ENCODE measurements at places on chromosomes 4 and X.
A peak's percentile ranks its signal among the peaks of the same experiment; 100 is the strongest.

DNA sequence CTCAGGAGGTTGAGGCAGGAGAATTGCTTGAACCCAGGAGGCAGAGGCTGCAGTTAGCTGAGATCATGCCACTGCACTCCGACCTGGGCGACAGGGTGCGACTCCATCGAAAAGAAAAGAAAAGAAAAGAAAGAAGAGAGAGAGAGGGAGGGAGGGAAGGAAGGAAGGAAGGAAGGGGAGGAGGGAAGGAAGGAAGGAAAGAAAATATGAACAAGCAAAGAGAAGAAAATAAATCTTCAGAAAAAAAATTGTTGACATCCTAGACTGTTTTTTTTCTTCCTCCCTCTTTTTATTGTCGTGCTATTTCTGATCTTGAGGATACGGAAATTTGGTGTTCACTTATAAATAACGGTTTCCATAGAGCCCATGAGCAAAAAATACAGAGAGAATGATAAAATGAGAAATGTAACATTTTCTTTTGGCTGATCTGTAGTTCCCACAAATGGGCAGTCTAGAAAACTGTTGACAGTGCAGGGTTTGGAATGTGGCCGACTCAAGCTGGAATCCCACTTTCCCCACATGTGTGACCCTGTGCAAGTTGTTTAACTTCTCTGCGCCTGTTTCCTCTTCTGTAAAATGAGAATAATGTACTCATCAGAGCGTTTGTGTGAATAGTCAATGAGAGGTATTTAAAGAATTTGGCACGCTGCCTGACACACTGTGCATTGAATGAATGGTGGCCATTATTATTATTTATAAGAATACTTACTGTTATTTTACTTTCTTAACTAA lies 19.4 kb downstream of the SORBS2 start:
- DNase-seq: no peak

DNA sequence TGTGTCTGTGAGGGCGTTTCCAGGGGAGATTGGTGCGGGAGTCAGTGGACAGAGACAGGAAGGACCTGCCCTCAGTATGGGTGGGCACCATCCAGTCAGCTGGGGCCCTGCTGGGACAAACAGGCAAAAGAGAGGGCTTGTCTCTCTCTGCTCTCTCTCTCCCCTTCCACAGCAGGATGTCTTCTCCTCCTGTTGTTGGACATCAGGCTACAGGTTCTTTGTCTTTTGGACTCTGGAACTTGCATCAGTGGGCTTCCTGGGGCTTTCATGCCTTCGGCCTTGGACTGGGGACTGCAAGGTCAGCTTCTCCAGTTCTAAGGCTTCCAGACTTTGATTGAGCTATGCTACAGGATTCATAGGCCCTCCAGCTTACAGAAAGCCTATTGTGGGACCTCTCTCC lies 59.6 kb downstream of the ADGRA3 start:
- DNase-seq: no peak

GRCh38 chr4:145935253-145936141 lies 3.1 kb downstream of the ZNF827 start:
- no peak for DNase-seq

GRCh38 chr4:80610845-80611677 lies 275.5 kb downstream of the CFAP299 start:
- no peak for DNase-seq

DNA sequence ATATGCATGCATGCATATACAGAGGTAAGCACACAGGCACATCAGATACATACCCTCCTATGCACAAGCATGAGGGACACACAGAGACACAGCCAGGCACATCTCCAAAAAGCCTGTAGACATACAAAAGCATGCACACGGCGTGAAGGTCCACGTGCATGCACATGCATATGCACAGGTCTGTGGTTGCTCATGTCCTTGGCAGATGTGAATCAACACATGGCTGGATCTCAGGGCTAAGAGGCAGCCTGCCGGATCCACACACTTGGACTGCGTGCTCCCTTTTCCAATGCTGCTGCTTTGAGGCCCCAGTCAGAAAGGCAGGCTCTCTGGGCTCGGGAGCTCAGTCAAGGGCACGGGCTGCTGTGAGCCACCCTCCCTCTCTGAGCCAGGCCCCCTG lies 3.6 kb downstream of the STARD8 start:
- no peak for DNase-seq

DNA sequence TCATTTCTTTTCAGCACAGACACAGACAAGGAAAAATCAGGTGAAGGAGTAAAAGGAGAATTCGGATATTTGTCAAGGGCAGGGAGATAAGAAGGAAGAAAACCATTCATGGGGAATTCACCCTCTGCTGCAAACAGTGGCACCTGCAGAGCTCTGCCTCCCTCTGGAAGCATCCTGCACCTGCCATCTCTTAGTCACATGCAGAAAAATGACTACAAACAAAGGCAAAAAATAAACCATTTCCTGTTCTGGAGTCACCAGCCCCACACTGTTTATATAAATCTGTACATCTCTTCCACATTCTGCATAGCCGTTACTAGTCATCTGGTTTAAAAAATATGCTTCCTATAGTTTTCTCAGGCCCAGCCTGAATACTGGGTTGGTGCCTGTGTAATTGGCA lies 205.3 kb downstream of the ARAP2 start:
- DNase-seq: no peak

GRCh38 chr4:123587983-123588494 lies 191.4 kb downstream of the SPRY1 start:
- DNase-seq: no peak

DNA sequence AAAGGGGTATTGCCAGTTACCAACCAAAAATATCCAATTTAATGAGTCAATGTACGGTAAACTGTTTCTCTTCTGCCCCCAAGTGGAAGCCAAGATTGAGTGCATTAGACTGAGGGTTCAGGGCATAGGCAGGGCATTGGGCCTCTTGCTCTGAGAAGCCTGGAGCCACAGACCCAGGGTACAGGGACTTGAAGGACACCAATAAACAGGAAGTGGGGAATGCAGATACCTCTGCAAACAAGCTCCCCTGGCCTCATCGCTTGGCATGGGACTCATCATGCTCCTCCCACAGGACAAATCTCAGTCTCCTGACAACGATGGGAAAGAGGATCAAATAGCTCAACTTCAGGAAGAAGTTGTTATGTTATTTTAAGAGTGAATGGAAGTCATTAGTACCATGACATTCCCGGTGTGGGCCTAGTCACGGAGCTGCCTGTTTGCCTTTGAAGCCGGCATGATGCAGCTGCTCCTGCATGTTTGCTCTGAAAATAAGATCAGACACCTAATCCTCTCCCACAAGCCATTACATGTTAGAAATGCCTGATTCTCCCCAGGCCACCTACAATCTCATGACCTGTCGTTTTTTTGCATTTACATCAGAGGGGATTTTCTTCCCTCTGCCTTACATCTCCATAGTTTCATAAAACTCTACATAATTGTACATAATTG lies 224.2 kb downstream of the RCHY1 start:
- DNase-seq: no peak

DNA sequence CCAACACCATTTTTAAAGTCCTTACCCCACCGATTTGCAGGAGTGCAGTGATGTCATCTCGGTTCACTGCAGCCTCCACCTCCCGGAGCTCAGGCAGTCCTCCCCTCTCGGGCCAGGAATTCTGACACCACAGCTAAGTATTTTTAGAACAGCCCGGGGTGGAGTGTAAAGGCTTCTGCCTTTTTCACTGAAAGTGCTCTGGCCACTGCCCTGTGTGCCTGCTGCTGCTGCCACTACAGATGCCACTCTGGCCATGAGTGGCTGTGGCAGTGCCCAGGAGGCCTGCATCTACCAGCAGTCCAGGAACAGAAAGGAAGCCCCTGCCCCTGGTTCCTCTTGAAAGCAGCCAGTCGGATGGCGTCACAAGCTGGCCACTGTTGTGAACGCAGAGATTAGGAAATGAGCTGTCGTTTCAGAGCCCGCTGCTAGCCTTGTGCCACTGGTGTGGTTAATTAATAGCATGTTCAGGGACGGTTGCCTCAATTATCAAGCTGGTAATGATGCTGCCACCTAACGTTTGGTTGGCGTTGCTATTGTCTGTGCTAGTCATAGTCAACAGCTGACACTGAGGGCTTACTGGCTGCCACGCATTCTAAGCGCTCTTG lies 23.6 kb upstream of the TBC1D14 start:
- DNase-seq: peak; percentile 65

GRCh38 chr4:168028568-168028967 lies 63.8 kb upstream of the ANXA10 start:
- no peak for DNase-seq

DNA sequence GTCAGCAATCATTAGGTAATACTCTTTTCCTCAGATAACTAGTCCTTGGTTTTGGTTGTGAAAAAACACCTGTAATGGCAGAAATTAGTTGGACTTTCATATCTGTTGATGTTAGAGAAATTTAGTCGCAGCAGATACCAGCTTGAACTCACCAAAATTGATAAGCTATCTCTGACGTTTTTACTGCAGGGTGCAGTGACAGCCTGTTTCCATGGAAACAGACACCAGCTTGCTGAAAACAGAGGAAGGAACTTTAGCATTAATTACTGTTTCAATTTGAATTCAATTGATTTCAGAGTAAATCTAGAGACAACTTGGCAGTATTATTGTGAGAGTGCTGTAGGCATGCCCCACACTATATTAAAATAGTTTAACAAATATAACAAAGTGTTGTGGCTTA lies 246.5 kb downstream of the PPP1R2C start:
- DNase-seq: no peak

GRCh38 chr4:111267786-111268185 lies 644.9 kb upstream of the PITX2 start:
- DNase-seq: no peak

DNA sequence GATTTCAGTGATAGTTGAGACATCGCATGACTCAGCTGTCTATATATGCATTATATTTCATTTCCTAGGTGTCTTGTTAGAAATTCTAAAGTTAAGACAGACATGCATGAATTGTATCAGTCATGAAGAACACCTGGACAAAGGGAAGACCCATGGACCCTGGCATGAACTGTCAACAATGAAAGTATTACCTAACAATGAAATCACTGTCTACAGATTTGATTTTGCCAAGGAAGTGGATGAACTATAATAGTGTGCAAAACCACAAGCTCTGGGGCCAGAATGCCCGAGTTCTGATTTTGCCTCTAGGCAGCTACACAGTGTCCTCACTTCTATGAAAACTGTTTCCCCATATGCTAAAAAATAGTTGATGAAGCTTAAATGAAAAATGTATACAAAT lies 386.1 kb downstream of the NLGN4X start:
- no peak for DNase-seq

DNA sequence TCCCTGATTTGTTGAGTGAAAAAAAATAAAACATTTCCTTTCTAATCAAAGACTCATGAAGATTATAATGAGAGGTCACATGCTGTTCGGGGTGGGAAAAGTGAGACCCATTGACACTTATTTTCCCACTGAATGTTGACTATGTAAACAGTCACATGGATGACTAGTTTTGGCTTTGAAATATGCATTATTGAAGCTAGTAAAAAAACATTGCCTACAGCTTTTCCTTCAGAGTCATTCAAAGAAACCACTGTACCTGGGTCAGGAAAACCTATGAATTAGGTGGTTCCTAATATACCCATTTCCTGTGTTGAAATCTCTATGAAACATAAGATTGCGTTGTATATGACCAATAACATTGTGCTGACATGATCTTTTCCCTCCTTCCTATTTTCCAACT lies 251.2 kb downstream of the CFAP299 start:
- DNase-seq: no peak

- DNase-seq: no peak
Measured at GRCh38 chr4:123618606-123619005, 222.0 kb downstream of the SPRY1 start.

DNA sequence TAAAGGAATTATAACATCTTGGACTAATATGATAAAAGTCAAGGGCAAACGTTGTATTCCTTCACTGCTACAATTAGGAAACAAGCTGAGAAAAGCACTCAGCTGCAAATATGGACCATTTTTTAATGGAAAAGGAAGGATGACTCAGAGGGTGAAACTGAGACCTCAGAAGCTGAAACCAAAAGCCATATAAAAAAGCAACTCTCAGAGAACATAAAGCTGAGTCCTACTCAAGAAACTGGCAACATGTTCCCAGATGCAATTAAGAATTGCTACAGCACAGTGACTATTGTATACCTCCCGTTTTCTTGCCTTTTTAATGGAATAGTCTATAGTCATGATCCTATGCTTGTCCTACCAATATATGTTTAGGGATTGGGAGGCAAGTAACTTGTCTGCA lies 1106.4 kb upstream of the INTU start:
- DNase-seq: no peak

GRCh38 chr4:112516066-112516470 lies at the start of gene NEUROG2:
NEUROG2 (minus strand) TSS chr4:112516180; CDS start chr4:112515475, 705 bp downstream.
- no peak for DNase-seq

GRCh38 chrX:134568285-134569016 lies 89.8 kb downstream of the PLAC1 start:
- no peak for DNase-seq

DNA sequence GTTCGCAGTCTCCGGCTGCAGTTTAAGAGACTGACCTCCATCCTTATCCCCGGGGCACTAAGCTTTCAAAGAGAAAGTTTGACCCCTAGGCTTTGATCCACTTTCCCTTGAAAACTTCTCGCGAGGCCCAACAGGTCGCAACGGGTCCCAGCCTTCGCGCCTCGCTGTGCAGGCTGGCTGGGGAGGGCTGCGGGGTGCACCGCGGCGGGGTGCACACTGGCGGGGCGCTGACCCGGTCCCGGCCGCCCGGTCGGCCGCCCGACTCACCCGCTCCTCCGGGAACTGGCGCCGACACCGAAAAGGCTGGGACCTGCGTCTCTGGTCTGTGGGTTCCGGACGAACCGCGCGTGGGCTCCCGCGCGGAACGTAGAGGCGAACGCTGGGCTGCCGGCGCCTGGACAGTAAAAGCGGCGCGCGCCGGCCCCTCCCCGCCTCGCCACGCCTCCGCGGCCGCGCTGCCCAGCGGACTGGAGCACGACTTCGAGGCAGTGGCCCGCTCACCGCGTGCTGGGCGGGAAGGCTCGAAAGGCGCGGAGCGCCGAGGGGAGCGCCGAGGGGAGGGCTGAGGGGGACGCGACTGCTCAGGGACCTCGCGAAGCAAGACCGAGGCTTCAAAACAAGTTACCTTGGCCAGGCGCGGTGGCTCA lies at the start of gene TAF7L:
Gene TAF7L (minus strand): TSS at position 378 of the 647 bp plus-strand sequence. CDS start 3,791 bp downstream, outside the sequence.
- DNase-seq: no peak

GRCh38 chr4:173878701-173879100 lies 348.7 kb upstream of the HAND2 start:
- no peak for DNase-seq

DNA sequence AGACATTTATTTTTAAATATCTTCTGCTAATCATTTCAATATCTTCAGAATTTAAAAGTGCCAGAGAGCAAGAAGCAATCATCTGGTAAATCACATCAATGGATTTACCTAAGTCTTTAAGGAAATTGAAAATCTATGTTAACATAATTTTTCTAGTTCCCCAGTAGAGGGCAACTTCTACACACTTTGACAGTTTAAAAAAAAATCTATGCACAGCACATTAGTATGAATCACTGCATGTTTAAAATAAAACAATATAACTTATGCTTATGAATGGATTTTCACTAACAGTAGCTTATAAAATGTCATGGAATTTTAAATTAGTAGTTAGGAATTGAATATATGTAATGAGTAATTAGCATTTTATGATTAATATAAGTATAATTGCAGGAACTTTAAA lies 126.5 kb downstream of the REELD1 start:
- DNase-seq: no peak
